ENCODE measurements at places on chromosomes 11 and 22.

DNA sequence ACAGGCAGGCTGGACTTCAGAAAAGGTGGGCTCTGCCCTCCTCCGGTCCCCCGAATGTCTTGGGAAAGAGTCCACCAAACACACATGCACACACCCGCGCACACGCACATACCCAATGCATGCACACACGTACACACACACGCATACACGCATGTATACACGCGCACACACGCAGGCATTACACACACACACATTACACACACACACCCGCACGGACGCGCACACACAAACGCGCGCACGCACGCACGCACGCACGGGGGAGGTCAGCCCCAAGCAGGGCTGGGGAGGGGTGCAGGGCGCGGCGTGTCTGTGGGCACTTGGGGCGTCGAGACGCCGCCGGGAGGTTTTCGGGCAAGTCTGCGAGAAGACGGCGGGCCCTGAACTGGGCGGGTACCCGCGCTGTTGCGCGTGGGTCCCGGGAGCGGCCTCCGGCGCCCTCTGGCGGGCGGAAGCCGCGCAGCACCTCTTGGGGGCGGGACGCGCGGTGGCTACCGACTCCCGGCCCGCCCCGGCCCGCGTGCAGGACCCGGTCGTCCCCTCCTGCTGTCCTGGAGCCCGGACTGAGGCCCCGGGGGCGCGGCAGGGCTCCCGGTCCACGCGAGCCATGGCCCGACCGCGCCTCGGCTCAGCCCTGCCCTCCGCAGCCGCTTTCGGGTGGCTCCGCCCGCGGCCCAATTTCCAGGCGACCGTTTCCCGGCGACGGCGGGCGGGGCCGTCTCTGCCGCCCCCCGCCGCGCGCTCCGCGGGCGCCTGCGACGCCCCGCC, 3.6 kb downstream of the SEPTIN5 start:
- peak; percentile 67 for DNase-seq

DNA sequence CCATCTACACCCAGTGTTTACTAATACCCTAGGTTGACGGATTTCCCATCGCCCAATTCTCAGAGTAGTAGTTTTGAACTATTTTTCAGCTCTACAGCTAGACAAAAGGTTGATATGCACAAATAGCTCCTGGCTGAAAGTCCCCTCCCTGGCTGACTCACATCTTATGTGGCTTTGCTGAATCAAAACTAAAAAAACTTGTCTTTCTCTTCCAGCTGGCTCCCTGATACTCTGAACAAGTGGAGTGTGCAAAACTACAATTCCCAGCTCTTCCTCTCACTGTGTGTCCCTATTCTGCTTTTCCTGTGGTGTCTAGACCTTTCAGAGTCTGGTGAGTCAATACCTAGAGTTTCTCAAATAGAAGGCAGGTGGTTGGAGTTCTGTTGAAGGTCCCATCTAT, 12.7 kb upstream of the LARGE1 start:
- DNase-seq, result no peak

DNA sequence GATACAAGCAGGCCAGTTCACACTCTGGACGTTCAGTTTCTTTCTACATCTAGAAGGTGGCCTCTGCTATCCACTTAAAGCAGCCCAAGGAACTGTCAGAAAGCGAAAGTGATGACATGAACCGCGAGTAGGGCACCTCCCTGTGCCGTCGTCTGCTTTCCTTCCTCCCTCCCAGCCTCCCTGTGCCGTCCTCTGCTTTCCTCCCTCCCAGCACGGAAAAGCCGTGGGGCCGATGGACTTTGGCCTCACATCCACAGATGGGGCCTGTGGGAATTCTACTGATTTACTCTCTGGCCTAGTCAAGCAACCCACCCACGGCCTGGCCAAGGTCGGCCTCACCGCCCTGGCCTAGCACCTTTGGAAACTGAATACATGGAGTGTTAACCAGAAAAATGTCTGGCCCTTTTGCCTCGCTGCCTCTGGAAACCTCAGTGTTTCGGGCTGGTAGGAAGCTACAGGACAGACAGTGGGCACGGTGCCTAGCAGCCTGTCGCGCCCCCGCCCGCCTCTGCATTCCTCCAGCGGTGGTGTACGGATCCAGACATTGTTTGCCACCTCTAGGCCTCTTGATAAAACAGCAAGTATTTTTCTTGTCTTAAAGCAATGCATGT, 14.2 kb downstream of the PEX26 start:
- no peak for DNase-seq

DNA sequence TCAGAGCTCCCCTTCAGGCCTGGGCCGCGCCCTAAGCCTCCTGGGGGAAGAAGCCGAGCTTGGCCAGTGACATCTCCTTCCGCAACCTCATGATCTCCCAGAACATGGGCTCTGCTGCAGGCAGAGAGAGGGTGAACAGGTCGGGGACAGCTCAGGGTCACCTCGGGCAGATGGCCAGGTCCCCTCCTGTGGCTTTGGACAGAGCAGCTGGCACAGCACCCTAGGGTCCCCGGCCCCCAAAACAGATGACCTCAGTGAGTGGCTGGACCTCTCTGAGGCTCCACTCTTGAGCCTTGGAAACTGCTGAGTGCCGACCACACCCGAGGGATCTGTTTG, 6.9 kb upstream of the FADS3 start:
- no peak for DNase-seq

GRCh38 chr22:27474711-27475547, 326.6 kb downstream of the MN1 start:
- no peak for DNase-seq

DNA sequence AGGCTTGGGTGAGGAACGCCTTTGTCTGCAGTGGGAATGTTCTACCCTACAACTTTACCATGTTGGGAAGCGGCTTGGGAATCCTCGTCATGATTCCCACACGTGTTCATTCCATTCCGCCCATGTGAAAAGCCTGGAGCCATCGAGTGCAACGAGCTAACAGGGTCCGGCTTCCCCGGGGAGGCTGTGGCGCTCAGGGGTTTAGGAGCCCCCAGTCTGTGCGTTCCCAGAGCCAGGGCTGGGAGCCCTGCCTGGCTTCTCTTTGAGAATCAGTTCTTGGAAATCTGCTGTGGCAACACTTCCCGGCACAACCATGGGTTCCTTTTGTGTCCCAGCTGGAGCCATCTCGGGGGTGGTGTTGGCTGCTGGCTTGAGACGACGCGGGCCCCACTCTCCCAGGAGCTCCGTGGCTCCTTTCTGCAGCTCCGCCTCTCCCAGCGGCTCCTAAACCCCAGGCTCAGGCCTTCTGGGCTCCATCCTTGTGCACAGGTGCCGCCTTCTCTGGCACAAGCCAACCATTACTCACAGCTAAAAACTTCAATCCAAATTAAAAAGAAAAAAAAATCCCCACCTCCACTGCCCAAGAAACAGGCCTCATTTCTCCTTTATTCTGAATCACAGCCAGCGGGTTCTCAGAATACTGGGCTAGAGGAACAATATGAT, 18.7 kb upstream of the PPFIA1 start:
- no peak for DNase-seq

- no peak for DNase-seq
These were observed 67.0 kb downstream of the IGLL5 start for GRCh38 chr22:22954656-22955055.

- peak; percentile 12 for DNase-seq
These were observed 442 bp downstream of the COPB1 start for GRCh38 chr11:14499178-14499559.

DNA sequence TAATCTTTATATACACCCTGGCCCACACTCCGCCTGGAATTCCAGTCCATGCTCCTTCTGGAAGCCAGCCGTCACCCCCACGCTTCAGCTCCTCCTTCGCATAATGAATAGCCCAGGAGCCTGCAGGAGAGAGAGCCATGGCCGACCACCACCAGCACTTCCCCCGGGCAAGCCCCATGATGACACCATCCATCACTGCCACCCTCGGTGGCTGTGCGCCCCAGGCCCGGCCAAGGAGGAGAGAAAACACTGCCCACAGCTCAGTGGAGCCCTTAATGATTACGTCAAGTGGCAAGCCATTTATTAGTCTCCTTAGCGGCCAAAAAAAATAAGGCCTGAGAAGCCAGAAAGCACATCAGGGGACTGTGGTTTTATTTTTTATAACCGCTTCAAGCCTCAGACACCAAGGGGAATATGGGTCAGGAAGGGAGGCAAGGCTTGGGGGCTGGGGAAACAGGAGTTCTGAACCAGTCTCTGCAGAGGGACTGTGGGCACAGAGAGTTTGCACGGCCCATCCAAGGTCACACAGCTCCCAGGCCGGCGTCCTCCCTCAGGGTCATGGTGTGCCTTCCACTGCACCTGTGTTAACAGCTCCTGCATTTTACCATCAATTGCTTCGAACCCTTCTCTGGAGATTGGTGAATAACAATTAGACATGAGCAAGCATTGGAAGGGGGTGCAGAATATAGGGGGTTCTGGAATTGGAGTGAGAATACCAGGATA, 134.3 kb downstream of the MN1 start:
- DNase-seq, result no peak

DNA sequence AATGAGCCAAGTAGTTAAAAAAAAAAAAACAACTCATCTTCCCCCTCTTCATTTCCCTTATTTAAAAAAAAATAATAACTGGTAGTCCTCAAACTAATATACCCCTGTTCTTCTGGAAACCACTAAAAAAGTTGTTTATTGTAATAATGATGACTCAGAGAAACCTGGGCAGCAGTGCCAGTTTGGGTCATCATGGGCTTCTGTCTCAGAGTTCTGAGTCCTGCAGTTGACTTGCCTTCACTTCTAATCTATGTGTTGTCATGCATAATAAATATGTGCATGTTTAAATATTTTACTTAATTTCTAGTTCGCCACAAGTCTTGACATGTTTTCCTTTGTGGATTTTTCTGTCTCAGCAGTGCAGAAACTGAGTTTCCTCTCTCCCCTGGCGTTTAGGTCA, 46.8 kb downstream of the PPP2R1B start:
- DNase-seq, result no peak

- DNase-seq, result no peak
These were observed 39.3 kb downstream of the CD44 start for GRCh38 chr11:35178067-35178805.

DNA sequence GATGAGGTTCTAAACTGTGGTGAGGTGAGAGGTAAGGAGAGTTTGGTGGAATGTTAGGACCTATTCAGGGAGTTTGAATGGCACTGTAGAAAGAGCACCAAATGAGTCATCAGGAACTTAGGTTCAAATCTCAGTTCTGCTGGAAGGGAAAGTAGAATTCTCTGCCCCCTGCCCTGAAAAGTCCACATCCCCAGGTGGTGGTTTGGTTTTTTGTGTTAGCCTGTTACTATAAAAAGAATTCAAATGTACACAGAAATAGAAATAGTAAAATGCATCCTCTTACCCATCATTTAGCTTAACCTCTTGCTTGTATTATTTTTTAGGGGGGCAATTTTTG, 20.2 kb downstream of the PPFIBP2 start:
- DNase-seq, result no peak

GRCh38 chr11:18704045-18704645, 5.6 kb downstream of the TMEM86A start:
- no peak for DNase-seq

GRCh38 chr11:5277807-5278382, 8.2 kb upstream of the HBE1 start:
- no peak for DNase-seq

DNA sequence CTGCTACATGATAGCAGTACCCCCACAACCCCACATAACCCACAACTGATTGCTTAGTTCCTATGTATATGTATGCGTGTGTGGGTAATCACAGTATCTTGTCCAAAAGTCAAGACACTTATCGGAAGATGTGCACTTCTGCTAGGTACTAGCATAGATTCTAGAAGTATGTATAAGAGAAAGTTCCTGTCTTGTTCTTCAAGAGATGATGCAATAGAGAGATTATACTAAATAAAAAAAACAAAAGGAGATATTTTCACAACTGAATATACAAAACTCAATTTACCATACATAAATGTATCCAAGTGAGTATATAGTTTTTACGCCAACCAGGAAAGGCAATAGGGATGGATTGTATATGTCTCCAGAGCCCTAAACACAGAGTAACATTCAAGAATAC, 112.0 kb downstream of the FCHSD2 start:
- no peak for DNase-seq

- DNase-seq, result no peak
These were observed 702 bp downstream of the BIRC2 start for GRCh38 chr11:102347462-102348370.

- no peak for DNase-seq
These were observed 166.2 kb upstream of the GRIA4 start for GRCh38 chr11:105443623-105444022.

- DNase-seq, result no peak
These were observed 104.7 kb upstream of the RRM1 start for GRCh38 chr11:3989921-3990290.

- DNase-seq, result no peak
These were observed 945.3 kb downstream of the LRRC4C start for GRCh38 chr11:40514124-40514523.

- no peak for DNase-seq
These were observed 34.1 kb upstream of the GLYATL1 start for GRCh38 chr11:58905011-58905720.

DNA sequence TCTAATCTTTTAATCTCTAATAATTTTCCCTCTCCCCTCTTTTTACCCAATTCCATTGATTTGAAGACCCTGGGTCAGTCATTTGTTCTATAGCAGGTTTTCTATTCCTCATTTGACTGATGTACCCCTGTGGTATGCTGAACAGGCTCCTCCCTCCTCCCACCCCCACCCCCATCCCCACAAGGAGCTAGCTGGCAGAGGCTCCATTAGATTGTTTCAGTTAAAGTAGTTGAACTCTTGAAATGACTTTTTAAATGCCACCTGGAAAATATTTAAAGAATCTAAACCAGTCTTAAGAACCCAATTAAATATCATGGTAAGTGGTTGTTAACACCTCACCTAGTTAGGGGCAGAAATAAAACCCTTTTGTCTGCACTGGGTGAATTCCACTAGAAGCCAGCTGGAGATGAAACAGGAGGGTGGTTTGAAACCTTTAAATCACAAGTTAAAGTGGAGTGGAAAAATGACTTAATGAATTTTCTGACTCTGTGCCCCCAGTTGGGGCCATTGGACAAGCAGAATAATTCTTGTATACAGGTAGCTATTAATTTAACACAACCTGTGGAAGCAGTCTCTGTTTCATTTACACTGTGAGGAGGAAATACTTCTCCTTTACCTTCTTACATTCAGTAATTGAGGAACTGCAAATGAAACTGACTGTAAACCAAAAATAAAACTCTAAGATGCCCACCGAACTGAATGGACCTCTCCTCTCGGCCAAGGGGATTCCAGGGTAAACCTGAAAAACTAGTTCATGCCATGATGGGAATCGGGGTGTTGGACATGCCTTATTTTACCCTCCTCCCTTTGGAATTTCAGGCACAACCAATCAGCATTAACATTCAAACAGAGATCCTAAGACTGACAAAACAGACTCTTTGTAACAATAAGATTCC, 30.7 kb downstream of the PRR5L start:
- no peak for DNase-seq

GRCh38 chr11:33133761-33134160, 27.5 kb downstream of the CSTF3 start:
- DNase-seq, result no peak

Measured in activated T-helper 1 cell treated with anti-CD3 and anti-CD28 coated beads, Interleukin-2, amount 50 U/mL, for 16 hours (primary cell).